ENCODE measurements at places on chromosomes 13 and 19. TPM values are rescaled to one million over a fixed set of nuclear protein-coding genes. Genes with fewer than 3 reads are reported as not detected.

GRCh38 chr19:40663695-40664692, 26.5 kb downstream of the NUMBL start:
- H3K27me3 ChIP-seq, result no peaks in the 10 kb centered on the region
- H3K27ac ChIP-seq, result peak overlapping the region; percentile 92
- no peak for DNase-seq
- H3K4me1 ChIP-seq, result no peaks in the 10 kb centered on the region
- H3K36me3 ChIP-seq, result peaks cover 18% of the 10 kb centered on the region

DNA sequence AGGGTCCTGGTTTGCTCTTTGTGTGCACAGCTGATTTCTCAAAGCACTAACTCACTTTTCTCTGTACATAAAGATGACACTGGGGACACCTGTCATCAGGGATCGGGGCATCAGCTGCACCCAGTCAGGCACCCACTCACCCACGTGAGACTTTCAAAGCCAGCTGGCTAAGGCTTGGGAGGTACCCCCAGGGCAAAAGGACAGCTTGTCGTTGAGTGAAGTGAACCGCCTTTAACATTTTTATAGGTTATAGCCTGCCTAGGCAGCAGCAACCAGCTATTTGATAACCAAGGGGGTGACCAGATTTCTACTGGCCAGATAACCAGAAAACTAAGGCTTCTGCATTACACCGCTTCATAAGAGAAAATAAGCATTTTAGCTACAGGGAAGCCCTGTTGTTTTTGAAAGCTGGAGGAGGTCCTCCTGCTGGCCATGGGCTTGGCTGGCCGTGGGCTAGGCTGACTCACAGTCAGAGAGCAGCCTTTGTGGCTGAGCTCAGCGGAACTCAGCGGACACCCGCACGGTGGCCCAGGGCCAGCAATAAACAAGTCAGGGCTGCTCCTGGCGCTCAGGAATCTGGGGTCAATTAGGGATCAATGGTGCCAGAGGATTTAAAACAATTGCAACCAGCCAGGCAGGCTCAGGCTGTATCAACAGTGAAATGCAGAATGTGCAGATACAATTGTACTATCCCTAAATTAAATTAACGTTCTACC, 57.1 kb downstream of the ALOX5AP start:
- peak; percentile 88 for DNase-seq
- H3K27me3 ChIP-seq, result no peaks in the 10 kb centered on the region
- peaks cover 10% of the 10 kb centered on the region for H3K4me1 ChIP-seq
- H3K27ac ChIP-seq, result no peak overlapping the region
- no peak overlapping the region for H3K4me3 ChIP-seq

DNA sequence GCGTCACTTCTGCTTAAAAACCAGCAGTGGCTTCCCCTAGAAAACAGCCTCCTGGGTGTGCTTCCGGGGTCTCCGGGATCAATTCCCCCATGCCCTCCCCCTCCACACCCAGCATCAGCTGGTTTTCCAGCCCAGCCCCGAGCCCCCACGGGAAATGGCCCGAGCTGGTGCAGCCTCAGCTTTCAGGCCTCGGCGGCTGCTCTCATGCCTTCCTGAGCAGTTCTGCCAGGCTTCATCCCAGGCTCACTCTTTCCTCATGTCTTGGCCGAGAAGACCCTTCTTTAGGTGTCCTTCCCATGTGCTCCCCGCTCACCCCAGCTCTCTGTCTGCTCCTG, 103.1 kb upstream of the RNF113B start:
- no peaks in the 10 kb centered on the region for H3K36me3 ChIP-seq
- no peaks in the 10 kb centered on the region for H3K27me3 ChIP-seq
- no peak overlapping the region for H3K27ac ChIP-seq
- no peak for DNase-seq
- H3K4me3 ChIP-seq, result no peak overlapping the region
- peaks cover 5% of the 10 kb centered on the region for H3K4me1 ChIP-seq

DNA sequence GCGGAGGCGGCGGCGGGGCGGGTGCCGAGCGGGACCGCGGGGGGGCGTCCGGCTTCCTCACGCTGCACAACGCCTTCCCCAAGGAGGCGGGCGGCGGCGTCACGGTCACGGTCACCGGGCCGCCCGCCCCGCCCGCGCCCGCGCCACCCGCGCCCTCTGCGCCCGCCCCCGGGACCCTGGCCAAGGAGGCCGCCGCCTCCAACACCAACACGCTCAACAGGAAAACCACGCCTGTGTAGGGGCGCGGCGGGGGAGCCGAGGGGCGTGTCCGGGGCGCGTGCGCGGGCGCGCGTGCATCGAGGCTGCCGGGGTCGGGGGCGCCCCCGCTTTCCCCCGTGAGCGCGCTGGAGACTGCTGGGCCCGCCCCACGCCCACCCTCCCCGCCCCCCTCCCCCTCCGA, 8.8 kb upstream of the CACNG6 start:
- H3K4me3 ChIP-seq, result peak overlapping the region; percentile 48
- no peaks in the 10 kb centered on the region for H3K27me3 ChIP-seq
- DNase-seq, result peak; percentile 85
- no peaks in the 10 kb centered on the region for H3K36me3 ChIP-seq

- no peaks in the 10 kb centered on the region for H3K36me3 ChIP-seq
- no peak overlapping the region for H3K27ac ChIP-seq
- no peaks in the 10 kb centered on the region for H3K4me1 ChIP-seq
- no peak for DNase-seq
- H3K4me3 ChIP-seq, result no peak overlapping the region
- H3K27me3 ChIP-seq, result no peaks in the 10 kb centered on the region
These were observed 460.8 kb downstream of the KLF5 start for GRCh38 chr13:73519396-73520116.

DNA sequence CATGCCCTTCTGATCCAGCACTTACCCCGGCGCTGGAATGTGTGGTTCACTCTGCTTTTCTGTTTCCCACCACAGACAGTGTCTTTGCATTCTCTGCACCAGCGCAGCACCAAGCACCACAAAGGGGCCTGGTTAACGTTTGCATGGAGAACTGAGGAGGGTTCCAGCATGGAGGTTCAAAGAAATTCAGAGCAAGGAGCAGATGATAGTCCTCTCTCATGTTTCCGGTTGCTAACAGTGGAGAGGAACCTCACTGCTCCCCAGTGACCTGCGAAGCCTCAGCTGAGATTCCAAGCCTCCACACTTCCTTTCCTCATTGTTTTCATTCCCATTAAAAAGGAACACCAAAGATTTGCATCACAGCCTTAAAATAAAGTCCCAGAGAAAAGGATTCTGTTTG, 99.7 kb downstream of the STARD13 start:
- H3K4me3 ChIP-seq, result no peak overlapping the region
- DNase-seq, result no peak
- H3K27ac ChIP-seq, result peak overlapping the region; percentile 14
- H3K4me1 ChIP-seq, result no peaks in the 10 kb centered on the region

- no peaks in the 10 kb centered on the region for H3K36me3 ChIP-seq
- H3K27me3 ChIP-seq, result no peaks in the 10 kb centered on the region
- H3K4me3 ChIP-seq, result no peak overlapping the region
- no peaks in the 10 kb centered on the region for H3K4me1 ChIP-seq
- H3K27ac ChIP-seq, result no peak overlapping the region
- DNase-seq, result no peak
These were observed 3.9 kb upstream of the IL12RB1 start for GRCh38 chr19:18090545-18091216.

- no peaks in the 10 kb centered on the region for H3K36me3 ChIP-seq
- no peak overlapping the region for H3K4me3 ChIP-seq
- peaks cover 15% of the 10 kb centered on the region for H3K27me3 ChIP-seq
- H3K27ac ChIP-seq, result no peak overlapping the region
- no peak for DNase-seq
These were observed 34.3 kb upstream of the VSTM2B start for GRCh38 chr19:29491491-29491890.

DNA sequence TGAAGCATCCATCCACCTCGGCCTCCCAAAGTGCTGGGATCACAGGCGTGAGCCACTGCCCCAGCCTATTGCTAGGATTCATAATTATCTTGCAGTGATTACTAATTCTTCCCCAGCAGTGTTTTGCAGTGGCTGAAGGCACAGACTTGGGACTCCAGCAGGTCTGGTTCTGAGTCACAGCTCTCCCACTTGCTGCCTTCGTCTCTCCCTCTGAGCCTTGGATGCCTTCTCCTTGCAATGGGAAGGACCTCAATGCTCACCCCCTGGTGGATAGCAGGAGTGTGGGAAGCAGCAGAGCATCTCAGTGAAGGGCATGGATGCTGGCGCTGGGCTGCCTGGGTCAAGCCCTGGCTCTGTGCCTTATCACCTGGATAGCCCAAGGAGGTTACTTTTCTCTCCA, 37.6 kb upstream of the SHKBP1 start:
- no peaks in the 10 kb centered on the region for H3K4me1 ChIP-seq
- no peaks in the 10 kb centered on the region for H3K27me3 ChIP-seq
- DNase-seq, result no peak
- H3K27ac ChIP-seq, result no peak overlapping the region

- no peaks in the 10 kb centered on the region for H3K27me3 ChIP-seq
- no peaks in the 10 kb centered on the region for H3K4me1 ChIP-seq
- DNase-seq, result no peak
- no peaks in the 10 kb centered on the region for H3K36me3 ChIP-seq
- H3K4me3 ChIP-seq, result no peak overlapping the region
- H3K27ac ChIP-seq, result no peak overlapping the region
These were observed 257.4 kb downstream of the TDRD3 start for GRCh38 chr13:60654415-60654814.

- peaks cover 5% of the 10 kb centered on the region for H3K4me1 ChIP-seq
- no peak overlapping the region for H3K4me3 ChIP-seq
- no peak overlapping the region for H3K27ac ChIP-seq
- H3K36me3 ChIP-seq, result no peaks in the 10 kb centered on the region
These were observed 17.2 kb downstream of the ZNF444 start for GRCh38 chr19:56158170-56158757.

DNA sequence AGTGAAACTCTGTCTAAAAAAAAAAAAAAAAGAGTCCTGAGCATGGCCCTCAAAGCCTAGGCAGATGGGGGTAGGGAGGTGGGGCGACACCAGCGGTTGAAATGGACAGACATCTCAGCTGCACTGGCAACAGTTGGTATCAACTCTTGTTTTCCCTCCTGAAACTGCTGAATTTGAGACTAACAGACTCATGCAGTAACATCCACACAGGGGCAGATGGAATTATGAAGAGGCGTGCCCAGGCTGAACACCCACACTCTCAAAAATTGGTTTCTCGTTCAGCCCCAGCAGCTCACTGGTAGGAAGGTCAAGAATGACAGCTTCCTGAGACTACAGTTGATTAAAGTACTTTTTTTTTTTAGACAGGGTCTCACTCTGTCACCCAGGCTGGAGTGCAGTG, 24.1 kb downstream of the PBX4 start:
- no peak for DNase-seq
- no peaks in the 10 kb centered on the region for H3K27me3 ChIP-seq
- H3K36me3 ChIP-seq, result no peaks in the 10 kb centered on the region
- no peaks in the 10 kb centered on the region for H3K4me1 ChIP-seq
- no peak overlapping the region for H3K27ac ChIP-seq

DNA sequence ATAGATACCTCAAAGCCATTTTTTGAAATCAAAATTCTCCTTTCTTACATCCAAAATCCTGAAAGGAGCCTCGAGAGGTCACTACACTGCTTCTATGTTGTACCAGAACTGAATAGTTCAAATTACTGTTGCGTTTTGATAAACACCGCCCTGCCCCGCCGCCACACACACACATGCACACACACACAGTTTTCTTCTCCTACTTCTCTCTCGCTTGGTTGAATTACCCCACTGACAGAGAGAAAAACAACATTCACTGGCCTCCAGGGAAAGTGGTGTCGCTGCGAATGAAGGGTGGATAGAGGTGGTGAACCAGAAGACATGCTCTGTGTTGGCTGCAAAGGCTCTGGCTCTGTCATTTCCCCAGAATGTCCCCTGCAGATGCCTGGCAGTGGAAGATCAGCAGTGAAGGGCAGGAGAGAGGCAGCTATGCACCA, 183.4 kb upstream of the RFC3 start:
- no peak for DNase-seq
- no peak overlapping the region for H3K27ac ChIP-seq
- H3K27me3 ChIP-seq, result no peaks in the 10 kb centered on the region

DNA sequence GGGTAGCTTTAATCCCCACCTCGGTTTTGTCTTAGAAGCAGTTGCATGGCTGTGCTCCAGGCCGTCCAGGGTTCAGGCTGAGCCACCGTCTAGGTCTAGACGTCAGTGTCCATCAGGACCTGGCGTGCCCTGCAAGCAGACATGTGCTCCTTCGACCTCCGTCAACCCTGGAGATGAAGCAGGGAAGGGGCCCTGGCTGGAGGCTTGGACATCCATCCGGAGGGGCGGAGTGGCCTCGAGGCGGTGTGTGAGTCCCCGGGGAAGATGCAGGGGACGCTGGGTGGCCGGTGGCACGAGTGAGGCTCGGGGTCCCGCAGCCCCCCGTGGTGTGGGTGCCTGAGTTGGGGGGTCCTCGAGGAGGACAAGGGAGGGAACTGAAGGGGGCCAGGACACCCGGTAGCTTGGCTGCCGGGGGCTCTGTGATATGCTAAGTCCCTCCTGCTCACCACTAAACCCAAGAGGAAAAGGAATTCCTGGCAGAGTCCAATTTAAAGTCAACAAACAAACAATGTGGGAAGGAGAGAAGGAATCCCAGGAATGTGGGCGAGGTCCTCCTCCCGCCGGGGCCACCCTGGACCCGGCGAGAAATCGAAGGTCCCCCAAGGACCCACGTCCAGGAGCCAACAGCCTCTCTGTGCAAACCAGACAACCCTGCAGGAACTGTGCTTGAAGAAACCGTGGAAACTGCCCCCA, 14.9 kb upstream of the PTBP1 start:
- H3K4me1 ChIP-seq, result no peaks in the 10 kb centered on the region
- H3K4me3 ChIP-seq, result peak overlapping the region; percentile 39
- H3K27ac ChIP-seq, result peak overlapping the region; percentile 9
- peaks cover 17% of the 10 kb centered on the region for H3K27me3 ChIP-seq
- no peak for DNase-seq
- H3K36me3 ChIP-seq, result no peaks in the 10 kb centered on the region

- H3K36me3 ChIP-seq, result no peaks in the 10 kb centered on the region
- no peak overlapping the region for H3K27ac ChIP-seq
- no peak for DNase-seq
- no peaks in the 10 kb centered on the region for H3K4me1 ChIP-seq
These were observed 208.8 kb downstream of the SLITRK6 start for GRCh38 chr13:85590231-85590931.

DNA sequence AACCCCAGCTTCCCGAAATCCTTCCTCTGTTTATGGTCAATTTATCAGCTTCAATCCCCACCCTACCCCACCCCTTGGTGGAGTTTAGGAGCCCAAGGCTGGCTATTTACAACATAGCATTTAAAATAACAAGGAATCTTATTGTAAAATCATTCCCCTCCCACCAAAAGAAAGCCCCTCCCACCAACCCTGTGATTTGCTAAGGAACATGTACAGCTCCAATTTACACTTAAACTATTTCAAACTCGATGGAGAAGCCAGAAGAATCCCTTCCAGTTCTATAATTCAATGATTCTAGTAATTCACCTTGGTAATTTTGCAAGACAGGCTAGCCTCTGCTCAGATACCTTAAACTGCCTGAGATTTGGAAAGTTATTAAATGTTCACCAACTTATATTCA, 3.0 kb downstream of the LATS2 start:
- H3K27me3 ChIP-seq, result no peaks in the 10 kb centered on the region
- H3K4me3 ChIP-seq, result no peak overlapping the region
- H3K4me1 ChIP-seq, result peaks cover 68% of the 10 kb centered on the region
- H3K36me3 ChIP-seq, result no peaks in the 10 kb centered on the region

- no peak overlapping the region for H3K4me3 ChIP-seq
- no peaks in the 10 kb centered on the region for H3K4me1 ChIP-seq
- no peaks in the 10 kb centered on the region for H3K27me3 ChIP-seq
These were observed 28.1 kb downstream of the SMARCA4 start for GRCh38 chr19:10988921-10989320.

TUBA3C gene
- not detected for total RNA-seq

PET100 gene
- 88.9 TPM for total RNA-seq

ERICH6B gene
- total RNA-seq, result not detected

TUBB4A gene
- total RNA-seq, result 3.9 TPM

TSHZ3 gene
- total RNA-seq, result 2.2 TPM

FARP1 gene
- total RNA-seq, result 15.9 TPM

ARMC6 gene
- 17.4 TPM for total RNA-seq

UBA52 gene
- 1,067 TPM for total RNA-seq

Measured in psoas muscle (tissue), 8 donors.